Activated T-cell treated with anti-CD3 and anti-CD28 coated beads, Interleukin-2, amount 50 U/mL, for 72 hours (primary cell): ENCODE measurements at places on chromosomes 5 and 9.

- DNase-seq = no peak
These were observed 205.0 kb downstream of the CRB2 start for GRCh38 chr9:123561046-123561445.

DNA sequence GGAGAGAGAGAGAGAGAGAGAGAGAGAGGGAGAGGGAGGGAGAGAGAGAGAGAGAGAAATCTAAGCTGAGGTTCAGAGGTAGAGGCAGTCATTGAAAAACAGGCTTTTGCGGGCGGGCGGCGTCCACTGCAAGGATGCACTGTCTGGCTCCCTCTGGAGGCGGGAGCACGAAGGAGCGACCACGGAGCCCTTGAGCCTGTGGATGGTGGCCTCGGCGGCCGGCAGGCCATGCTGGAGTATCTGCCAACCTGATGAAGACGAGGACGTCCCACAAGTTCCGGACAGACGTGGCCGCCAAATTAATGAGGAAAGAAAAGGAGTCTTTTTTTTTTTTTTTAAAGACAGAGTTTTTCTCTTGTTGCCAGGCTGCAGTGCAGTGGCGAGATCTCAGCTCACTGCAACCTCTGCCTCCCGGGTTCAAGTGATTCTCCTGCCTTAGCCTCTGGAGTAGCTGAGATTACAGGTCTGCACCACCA lies 2.2 kb upstream of the CCDC125 start:
- DNase-seq = peak; percentile 87

DNA sequence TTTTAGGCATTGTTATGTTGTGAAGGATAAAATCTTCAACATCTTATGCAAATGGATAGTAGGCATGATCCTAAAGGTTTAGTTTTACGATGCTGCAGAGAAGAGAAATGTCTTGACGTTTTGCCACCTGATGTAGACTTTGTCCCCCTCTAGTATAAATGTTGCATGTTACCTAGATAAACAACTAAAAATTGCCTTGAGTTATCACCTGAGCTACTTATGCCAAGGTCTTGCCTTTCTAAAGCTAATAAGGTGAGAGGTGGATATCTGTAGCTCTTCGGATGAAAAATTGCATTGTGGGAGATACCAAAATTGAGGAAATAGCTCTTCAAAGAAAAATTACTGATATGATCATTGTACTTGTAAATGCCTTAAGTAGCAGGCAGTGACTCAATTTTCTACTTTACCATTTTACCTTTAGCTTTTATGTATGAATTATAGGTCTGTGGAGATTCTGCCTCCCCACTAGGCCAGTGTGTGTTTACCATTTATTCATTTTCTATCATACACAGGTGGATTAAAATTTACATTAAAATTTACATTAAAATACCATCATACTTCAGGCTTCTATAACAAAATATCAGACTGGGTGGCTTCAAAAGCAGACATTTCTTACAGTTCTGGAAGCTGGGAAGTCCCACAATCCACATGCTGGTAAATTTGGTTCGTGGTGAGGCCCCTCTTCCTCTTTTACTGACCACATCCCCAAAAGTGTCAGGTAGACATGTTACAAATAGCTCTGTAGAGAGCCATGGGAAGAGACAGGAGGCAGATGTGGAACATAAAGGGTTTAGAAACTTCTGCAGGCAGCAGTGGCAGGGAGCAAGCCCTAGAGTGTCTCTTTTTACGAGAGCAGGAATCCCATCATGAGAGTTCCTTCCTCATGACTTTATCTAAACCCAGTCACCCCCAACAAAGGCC lies 100.7 kb upstream of the ERBIN start:
- DNase-seq = no peak

GRCh38 chr9:21265421-21266189 lies 25.8 kb upstream of the IFNA14 start:
- no peak for DNase-seq

GRCh38 chr9:1170918-1171317 lies 120.8 kb downstream of the DMRT2 start:
- no peak for DNase-seq

DNA sequence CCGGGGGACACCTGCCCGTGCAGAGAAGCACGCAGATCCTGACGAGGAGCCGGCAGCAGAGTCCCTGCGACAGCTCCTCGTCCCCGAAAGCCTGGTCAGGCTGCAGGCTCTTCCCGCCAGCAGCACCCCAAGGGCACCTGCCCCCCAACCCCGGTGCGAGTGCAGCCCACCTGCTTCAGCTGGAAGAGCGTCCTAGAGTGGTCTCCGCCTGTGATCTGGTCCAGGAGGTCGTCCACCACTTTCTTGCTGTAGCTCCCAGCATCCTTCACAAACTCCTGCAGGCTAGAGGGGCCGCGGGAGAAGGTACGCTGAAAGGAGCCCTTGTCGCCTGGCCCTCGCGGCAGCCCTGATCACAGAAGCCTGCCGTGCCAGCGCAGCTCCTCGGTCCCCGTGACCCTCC lies 16.7 kb downstream of the BRD9 start:
- DNase-seq = no peak

- no peak for DNase-seq
These were observed 381.1 kb upstream of the CDH10 start for GRCh38 chr5:25025831-25026230.

DNA sequence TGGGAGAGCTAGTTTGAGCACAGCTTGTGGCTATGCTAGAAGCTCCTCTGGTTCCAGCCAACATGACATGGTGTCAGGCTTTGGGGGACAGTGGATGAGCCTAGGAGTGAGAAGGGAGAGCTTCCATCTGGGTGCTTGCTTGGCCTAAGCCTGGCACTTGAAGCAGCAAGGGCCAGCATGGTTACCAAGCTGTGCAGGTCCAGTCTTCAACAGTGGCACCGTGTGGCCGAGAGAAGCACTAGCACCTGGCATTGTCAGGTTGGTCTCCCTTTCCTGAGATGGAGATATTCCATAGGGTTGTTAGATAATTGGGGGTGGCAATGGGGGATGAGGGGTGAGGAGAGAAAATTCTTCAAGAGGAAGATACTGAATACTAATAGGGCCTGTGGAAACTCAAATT lies 261.9 kb downstream of the PBX3 start:
- DNase-seq = no peak

DNA sequence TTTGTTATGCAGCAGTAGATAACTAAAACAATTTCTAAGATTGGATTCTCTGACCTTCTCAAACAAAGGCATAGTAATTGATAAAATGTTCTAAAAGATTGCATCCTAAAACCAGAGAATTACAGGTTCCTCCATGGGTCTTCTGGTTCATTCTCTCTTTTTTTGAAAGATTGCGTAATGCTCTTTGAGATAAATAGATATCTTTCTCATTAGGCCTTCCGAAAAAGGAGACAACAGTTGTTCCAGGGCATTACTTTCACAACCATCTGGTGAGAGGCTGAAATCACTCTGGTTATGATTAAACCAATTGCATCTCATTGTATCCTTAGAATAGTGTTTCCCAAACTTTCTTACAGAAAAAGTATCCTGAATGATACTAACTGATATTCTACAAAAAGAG lies 174.7 kb upstream of the NREP start:
- DNase-seq = no peak

- DNase-seq = no peak
These were observed 23.7 kb downstream of the VAV2 start for GRCh38 chr9:133968428-133968827.

DNA sequence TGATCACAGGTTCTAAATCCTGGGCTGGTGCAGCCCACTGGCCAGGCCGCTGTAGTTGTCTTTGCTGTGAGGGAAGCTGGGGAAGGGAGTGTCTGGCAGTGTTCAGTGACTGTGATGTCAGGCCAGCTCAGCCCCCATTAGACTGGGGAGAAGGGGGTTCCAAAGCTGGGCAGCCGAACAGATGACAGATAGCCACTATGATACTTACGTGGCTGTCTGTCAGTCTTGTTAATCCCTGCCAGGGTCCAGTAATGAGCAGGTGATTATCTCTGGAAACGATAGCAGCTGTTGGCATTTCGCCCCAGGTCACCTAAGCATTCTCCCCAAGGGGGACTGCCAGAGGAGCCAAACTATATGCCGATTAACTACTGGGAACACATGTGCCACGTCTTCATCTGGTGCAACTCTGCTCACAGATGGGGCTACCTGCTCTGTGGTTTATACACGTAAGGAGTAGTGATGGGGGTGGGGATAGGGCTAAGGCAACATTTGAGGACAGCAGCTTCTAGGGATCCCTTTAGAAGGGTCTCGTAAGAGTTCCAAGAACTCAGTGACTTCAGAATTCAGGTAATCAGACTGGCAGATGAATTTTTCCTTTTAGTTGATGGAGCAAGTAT lies 396.3 kb downstream of the KDM4C start:
- no peak for DNase-seq

DNA sequence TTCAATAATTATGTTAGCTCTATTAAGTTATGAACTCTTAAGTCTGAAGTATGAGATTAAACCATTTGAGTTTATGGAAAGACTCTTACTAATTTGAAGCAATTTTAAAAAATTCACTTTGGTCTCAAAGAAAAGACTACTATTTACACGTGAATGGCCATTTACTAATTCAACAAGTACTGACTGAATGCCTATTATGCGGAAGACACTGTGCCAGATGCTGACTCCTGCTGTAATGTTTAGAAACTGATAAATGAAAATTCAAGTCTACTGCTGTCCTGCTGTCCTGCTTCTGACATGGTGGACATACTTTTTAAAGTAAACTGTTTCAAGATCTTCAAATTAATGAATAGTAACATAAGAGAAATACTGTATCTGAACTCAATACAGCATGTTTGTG lies 116.2 kb downstream of the MPDZ start:
- DNase-seq = no peak

DNA sequence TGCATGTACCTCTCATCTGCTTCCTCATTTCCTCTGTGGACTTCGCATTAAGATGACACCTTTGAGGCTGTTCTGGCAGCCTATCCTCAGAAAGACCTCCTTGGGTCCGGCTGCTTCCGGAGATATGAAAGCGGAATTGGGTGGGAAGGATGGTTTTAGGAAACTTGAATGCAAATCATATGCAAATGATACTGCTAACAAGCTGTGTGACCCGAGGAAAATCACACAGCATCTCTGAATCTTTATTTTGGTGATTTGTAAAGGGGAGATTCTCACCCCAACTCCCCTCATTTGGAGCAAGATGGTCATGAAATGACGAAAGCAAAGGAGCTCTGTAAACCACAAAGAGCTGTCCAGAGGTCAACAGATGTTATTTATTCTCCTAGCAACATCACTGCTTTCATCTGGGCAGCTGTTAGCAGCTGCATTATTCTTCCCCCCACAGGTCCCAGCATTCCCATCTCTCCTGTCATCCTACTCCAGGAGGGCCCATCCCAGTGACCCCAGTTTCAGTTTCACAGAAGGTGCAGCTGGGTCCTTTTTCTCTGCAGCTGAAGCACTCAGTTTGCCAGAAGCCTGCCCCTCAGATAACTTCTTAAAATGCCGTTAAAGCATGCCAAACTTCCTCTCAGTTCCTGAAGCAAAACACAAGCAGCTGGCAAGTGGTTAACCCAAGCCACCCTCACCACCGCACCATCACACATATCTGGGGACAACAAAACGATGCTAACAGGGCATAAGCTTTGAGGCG lies 269.5 kb downstream of the SEC61B start:
- DNase-seq = no peak

DNA sequence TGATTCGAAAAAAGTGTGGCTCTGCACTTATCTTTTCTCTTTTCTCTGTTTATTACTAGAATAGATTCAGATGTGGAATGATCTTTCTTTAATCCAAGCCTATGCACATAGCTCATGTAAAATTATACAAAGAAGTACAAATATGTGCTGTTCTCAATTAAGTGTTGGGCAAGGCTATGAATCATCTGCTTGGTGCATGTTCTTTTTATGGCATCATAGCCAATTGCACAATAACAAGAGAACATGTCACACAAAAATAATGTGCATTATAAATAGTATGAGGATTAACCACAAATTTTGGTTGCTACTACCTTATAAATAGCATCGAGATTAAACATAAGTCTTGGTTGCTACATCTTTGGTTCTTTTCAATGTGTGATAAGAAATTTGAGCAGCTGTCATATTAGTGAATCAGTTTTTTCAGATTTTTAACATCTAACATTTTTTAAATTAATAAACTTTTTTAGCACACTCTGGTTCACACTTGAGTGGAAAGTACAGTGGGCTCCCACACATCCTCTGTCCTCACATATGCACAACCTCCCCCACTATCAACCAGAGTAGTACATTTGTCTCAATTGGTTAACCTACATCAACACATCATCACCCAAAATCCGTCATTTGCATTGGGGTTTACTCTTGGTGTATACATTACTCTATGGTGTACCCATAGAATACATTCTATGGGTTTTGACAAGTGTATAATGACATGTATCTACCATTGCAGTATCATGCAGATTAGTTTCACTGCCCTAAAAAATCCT lies 6.8 kb upstream of the RECK start:
- DNase-seq = no peak

- DNase-seq = no peak
These were observed 334.5 kb downstream of the PIK3R1 start for GRCh38 chr5:68550015-68550414.

DNA sequence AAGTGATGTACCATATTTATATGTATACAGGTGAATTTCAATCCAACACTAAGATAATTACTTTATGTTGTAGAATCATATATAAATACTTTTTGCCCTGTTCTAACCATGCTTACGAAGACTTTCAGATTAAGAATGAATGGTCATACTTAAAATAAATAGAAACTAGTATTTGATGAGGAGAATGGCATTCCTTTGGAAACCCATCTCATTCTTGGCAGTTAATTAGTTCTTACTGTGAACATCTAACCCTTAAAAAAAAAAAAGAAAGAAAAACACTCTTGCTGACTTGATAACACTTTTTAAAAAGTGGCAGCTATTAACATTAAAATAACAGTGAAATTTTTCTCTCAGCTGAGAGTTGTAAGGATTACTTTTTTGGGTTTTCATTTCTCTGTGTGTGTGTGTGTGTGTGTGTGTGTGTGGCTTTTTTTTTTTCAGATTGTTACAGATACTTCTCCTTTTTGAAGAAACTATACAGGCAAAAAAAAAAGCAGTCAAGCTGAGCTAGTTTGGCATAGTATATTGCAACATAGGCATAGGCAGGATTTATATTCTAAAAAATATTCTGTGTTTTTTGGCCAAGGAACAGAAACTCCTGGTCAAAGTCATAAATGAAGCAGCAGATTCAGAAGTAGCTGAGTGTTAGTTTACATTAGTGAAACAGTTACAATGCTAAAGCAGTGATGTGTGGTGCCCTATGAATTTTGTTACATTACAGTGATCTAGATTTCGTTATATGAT lies 163.5 kb downstream of the CD180 start:
- DNase-seq = no peak

DNA sequence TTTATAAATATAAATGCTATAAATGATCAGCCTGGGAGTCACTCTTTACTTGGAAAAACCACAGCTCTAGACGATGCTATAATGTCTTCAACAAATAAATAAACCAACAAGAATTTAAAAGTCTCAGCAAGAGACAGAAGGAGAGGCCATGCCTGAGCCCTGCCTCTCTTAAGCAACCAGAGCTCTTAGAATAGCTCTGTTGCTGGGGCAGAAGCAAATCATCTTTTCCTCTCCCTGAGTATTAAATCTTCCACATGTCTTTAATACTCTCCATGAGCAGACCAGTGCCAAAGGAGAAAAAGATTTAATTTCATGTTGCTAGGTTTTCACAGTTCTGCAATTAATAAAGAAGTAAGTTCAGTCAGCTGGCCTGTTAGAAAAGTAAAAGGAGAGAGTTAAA lies 408.0 kb upstream of the SLC30A5 start:
- DNase-seq = no peak
